ENCODE measurements at places on chromosomes 13 and 19.

- DNase-seq: peak; percentile 13
Observed at GRCh38 chr13:97113231-97114001, 108.7 kb upstream of the MBNL2 start.

- DNase-seq: no peak
Observed at GRCh38 chr19:36489920-36490415, 607 bp upstream of the ZNF566 start.

GRCh38 chr13:53160211-53160610, 131.6 kb downstream of the OLFM4 start:
- DNase-seq: no peak

DNA sequence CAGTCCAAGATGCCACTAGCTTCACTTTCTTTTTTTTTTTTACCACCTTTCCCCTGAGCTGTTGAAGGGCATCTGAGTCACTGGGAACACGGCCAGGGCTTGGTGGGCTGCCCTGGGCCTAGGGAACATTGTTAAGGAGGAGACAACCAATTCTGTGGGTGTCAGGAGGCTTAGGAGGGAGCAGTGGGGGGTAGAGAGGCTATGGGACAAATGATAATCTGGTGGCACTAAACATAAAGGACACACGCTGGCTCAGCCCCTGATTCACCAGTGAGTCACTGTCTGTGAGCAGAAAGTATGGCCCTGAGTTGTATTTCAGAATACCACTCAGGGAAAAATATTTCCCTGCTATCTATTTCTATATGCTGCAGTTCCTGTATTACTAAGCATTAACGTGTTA, 207.8 kb downstream of the DCLK1 start:
- DNase-seq: no peak

DNA sequence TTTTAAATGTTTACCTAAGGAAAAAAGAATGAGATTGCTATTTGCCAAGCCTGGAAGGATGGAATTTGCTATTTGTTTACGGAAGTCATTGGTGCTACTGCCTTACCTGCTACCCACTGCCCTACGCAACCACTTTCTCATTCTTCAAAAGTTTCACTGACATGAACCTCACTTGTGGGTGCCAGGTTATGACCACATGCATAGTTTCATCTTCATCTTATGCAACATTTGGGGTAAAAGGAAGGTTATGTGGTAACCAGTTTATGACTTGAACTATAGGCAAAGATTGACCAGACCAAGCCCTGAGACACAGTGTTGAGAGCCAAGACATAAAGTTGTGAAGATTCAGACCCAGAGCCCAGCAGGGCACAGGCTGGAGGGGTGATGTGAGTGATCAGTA, 142.5 kb downstream of the LACC1 start:
- no peak for DNase-seq

- no peak for DNase-seq
Observed at GRCh38 chr13:84211048-84211447, 328.8 kb upstream of the SLITRK1 start.

Measured in ecto neural progenitor cell (in vitro differentiated cells).